ENCODE measurements at places on chromosomes 2 and 18.

- peak; percentile 83 for DNase-seq
Observed at GRCh38 chr2:71631411-71631931, 178.1 kb downstream of the DYSF start.

DNA sequence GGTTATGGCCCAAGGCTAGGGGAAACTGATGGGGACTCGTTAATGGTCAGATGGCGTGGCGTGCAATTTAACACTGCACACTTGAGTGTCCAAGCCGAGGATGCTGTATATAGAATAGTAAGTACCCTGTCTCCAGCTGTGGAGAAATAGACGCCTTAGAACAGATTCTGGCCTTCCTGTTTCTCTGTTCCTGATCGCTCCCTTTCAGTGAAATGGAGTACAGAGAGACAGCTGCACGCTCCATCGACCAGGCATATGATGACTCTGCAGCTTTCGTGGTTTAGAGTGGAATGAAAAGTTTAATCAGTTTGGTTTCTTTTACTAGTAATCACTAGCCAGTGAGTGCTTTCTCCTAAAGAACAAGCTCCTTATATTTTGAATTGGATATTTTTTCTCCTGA lies 213.4 kb downstream of the NEDD4L start:
- DNase-seq: peak; percentile 24

DNA sequence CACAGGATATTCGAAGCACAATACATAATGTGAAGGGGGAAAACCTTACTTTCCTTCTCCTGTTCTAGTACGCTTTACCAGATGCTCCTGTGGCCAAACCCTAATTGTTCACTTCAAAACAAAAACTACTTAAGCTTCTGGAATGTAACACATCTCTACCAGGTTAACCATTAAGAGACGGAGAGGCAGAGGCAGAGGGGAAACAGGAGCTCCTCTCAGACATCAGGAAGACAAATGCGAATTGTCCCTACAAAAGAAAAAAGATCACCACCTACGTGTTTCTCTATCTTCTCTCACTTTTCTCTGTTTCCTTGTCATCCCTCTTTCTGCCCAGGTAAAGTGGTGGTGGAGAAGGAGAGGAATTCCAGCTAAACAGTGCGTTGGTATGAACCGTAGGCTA lies 266.8 kb downstream of the NRXN1 start:
- no peak for DNase-seq

DNA sequence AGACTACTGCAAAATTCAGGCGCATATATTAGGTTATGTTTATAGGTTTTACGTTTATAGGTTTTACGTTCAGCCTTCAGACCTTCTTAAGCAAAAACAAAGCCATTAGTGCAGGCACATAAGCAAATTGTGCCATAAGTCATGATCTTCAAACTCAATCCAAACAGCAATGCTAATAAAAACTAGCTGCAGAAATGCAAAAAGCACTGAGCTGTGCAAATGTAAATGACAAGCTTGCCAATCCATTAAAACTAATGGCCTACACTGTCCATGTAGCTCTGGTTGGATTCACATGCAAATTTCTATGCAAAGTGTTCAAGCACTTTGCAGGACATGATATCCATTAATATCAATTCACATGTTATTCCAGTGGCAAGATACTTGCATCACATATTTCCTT lies 50.9 kb downstream of the LRPPRC start:
- DNase-seq: no peak

DNA sequence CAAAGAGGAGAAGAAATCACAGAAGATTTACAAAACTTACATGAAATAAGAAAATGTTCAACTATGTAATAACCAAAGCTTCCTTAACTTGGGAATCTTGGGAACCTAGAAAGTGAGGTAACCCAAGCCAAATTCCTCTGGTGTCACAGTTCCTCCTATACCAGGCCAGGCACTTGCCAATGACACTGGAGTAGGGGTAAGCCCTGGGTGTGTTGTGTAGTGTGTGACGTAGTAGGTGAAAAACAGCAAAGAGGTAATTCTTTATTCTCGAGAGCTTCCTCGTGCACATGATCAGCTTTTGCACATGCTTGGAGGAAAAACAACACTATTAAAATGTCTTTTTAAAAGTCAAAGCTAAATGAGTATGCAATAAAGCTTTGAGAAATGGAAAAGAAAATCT lies 118.0 kb downstream of the METTL8 start:
- DNase-seq: no peak

GRCh38 chr18:9239720-9240119 lies 94.9 kb upstream of the TWSG1 start:
- no peak for DNase-seq

DNA sequence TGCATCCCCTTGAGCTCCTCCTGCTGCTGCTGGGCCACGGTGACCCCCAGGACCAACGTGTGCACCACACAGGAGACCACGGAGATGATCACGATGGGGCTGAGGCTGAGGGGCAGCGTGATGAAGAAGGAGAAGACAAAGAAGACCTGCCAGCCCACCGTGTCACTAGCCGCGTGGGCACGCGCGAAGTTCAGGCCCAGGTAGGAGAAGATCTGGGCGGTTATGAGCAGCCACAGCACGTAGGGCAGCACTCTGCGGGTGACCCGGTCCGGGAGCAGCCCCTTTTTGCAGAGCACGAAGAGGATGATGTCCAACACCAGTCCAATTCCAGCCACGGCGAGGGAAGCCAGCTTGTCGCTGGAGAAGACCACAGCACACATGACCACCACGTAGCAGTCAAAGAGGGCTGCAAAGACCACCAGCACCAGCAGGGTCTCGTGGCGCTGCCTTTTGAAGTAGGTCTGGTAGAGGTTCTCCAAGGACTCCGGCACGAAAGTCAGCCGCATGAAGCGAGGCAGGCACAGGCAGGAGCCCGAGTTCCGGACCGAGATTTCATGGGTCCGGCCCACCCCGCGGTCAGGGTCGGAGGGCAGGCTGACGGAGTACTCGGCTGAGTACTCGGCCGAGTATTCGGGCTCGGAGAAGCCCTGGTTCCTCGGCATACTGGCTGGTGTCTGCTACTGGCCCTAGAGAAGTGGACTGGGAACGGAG lies 1.6 kb downstream of the ADCY3 start:
- no peak for DNase-seq

- peak; percentile 38 for DNase-seq
Observed at GRCh38 chr2:170088776-170089175, 89.2 kb upstream of the MYO3B start.

DNA sequence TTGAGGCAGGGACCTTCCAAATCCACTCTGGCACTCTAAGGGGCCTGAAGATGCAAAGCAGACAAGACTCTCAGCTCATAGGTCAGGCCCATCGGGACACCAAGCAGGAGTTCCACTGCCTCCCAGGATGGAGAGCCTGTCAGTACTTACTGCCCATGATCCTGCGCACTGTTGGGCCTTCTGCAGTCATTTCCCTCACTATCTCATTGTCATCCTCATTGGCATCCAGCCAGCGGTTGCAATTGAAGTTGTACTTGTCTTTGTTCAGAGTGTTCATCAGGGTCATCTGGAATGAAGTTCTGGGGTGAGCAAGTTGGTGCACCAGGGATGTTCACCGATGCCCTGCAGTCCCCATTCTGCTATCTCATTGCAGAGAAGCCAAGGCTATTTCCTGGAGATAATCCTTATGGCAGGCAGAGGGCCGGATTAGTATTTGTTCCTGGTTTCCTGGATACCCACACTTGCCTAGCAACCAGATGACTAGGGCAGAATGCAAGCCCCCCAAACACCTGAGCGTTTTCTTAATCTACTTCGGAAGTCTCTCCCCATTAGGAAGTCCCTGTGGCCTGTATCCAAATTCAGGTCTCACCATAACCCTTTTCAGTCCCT lies 65.1 kb downstream of the LOXHD1 start:
- DNase-seq: no peak

DNA sequence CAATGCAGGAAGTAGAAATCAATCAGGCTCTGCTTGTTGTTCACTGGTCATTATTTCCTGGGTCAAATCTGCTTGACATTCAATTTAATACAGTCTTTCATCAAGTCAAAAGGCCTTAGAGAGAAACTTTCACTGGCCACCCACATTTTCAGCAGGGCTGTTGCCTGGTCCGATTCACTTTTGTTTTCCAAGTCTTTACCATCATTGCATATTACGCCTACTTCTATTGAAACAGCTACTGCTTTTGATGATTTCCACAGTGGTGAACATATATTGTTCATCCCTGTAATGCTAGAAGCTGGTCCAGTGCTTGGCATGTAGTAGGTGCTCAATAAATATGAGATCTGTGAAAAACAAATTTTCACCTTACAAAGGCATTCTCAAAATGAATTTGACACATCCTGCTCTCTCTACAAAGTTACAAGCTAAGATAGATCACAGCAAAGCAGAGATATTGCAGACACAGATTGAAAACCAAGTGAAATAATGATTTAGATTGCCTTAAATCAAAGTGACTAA lies 600.1 kb downstream of the ARHGAP15 start:
- DNase-seq: no peak

DNA sequence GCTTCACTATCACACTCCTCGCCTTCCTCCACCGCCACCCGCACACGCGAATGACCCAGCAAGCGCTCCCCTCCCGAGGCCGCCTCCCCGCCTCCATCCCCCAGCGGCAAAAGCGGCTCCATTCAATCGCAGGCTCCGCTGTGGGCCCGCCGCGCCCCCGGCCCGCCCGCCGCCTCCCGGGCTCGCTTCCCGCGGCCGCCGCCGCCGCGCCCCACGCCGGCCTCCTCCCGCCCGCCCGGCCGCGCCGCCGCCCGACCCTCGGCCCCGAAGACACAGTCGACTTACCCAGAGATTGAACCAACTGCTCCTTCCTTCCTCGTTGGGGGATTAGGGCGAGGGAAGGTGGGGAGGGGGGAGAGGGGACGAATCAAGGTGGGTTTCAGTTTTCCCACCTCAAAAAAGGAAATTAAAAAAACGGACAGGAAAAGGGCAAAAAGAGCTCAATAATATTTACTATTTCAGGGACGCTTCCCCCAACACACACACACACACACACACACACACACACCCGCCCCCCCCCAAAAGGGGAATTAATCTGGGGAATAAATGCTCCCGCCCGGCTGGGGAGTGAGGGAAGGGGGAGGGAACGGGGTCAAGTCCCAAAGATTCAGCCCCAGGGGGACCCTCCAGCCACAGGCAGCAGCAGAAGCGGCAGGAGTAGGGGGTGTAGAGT lies 743 bp downstream of the XPO1 start:
- DNase-seq: peak; percentile 10

- no peak for DNase-seq
Observed at GRCh38 chr18:13227910-13228309, 9.3 kb downstream of the LDLRAD4 start.

- no peak for DNase-seq
Observed at GRCh38 chr2:55355451-55355850, 64.2 kb downstream of the CCDC88A start.

- peak; percentile 24 for DNase-seq
Observed at GRCh38 chr2:88626171-88627054, 851 bp downstream of the EIF2AK3 start.

GRCh38 chr2:237209885-237210284 lies 124.2 kb downstream of the COPS8 start:
- DNase-seq: peak; percentile 82

GRCh38 chr18:76491473-76491775 lies 3.6 kb downstream of the ZNF516 start:
- peak; percentile 49 for DNase-seq

- peak; percentile 15 for DNase-seq
Observed at GRCh38 chr2:119198240-119198840, 25.3 kb upstream of the STEAP3 start.

- no peak for DNase-seq
Observed at GRCh38 chr2:38163579-38163978, 87.6 kb upstream of the CYP1B1 start.

- no peak for DNase-seq
Observed at GRCh38 chr2:38375696-38376345, 1.3 kb downstream of the ATL2 start.

GRCh38 chr2:8490166-8490721 lies 191.6 kb upstream of the ID2 start:
- DNase-seq: no peak

Measured in AG10803 (cell line).